ENCODE measurements at places on chromosomes 5 and 9.

- no peak for DNase-seq
Measured at GRCh38 chr5:6432206-6432605, 16.5 kb upstream of the UBE2QL1 start.

DNA sequence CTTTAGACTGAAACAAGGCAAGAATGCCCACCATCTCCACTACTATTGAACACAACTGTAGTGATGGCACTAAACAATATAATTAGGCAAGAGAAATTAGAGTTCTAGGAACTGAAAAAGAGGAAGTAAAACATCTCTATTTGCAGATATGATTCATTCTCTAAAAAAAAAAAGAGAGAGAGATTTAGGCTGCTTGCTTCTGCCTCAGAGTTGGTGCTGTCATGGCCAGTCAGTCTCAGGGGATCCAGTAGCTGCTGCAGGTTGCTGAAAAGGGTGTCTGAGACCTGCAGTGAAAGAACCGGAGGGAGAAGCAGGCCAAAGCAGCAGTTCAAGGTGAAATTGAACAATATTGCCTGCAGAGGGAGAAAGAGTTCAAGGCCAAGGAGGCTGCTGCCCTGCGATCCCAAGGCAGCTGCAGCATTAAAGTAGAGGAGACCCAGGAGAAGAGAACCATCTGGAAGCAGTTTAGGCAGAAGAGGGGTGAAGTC, 72.5 kb downstream of the AP3B1 start:
- no peak for DNase-seq

- no peak for DNase-seq
Measured at GRCh38 chr5:23208959-23209431, 298.4 kb upstream of the PRDM9 start.

- DNase-seq: no peak
Measured at GRCh38 chr5:132434416-132435286, 55.9 kb downstream of the IRF1 start.

GRCh38 chr5:177446200-177447065, at the start of gene PRR7:
Gene PRR7, plus strand, starts transcription at chr5:177446814. Its CDS starts 8,254 bp downstream, at chr5:177455068.
- DNase-seq: no peak

DNA sequence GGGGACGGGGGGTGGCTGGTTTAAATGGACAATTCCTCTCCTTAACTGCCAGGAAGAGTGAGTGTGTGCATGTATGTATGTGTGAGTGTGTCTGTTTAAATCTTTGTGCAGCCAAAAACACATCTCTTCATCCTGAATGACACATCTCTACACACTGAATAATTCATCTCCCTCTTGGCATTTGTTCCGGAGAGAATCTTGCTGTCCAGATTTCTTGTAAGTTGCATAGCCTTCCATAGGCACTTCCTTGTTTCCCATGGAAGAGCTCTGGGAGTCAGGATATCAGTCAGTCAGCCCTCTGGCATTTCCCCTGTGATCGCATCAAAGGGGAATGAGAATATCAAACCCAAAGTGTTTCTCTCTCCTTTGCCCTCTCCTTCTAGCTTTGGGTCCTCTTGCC, 74.7 kb downstream of the WWC1 start:
- DNase-seq: no peak

DNA sequence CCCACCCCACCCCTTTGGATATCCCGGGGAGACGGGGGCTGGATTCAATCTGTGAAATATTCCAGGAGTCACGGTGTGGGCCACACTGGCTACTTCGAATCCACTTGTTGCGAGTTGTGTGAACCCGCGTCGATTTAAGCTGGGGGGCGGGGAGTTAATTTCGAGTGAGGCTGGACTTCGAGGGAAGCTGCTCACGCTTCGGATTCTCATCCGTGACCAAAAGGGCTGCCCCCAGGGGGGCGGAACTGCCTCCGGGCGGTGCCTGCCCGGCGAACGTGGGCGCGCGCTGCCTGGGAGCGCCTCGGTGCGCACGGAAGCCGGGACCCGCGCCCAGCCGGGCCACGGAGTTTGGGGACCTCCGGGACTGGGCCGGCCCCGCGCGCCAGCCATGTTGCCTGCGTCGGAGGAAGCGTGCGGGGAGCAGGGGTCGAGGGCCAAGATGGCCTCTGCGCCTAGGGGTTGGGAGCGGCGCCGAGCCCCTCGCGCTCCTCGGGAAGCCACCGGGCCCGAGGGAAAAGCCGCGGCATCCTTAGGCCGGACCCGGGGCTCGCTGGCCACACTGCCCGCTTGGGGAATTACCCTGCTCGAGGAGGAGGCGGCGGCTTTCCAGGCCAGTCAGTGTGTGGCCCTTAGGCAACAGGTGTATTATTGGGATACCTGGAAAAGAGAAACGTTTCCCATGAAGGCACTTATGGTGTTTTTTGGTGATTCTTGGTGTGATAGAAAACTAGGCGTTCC, 975 bp downstream of the OCLN start:
- DNase-seq: no peak

DNA sequence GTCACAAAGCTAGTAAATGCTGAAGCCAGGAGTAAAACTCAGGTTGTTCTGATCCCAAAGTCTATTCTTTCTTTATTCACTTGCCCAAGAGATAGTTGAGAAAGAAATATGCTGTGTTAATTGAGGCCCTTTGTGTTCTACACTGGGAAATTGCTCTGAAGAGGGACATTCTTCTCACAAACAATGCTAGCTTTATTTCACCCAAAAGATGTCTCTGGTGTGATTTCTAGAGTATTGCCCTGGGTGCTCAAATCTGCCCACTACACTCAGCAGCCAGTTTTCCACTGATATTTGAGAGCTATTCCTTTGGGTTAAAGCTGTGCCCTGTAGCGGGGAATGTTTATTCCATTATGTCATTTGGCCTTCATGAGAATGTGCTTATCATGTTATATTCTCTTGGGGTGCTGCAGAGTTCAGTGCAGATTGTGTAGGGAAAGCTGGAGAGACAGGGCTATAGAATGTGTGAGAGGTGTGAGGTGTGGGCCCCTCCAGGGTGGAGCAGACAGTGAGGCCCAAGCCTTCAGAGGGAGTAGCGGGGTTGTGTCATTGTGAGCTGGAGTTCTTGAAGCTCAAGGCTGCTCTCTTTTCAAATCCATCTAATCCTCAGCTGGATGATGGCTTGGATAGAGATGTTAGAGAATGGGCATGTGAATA, 21.0 kb upstream of the C5orf63 start:
- DNase-seq: no peak

GRCh38 chr9:81632599-81632998, 56.7 kb downstream of the TLE1 start:
- no peak for DNase-seq

DNA sequence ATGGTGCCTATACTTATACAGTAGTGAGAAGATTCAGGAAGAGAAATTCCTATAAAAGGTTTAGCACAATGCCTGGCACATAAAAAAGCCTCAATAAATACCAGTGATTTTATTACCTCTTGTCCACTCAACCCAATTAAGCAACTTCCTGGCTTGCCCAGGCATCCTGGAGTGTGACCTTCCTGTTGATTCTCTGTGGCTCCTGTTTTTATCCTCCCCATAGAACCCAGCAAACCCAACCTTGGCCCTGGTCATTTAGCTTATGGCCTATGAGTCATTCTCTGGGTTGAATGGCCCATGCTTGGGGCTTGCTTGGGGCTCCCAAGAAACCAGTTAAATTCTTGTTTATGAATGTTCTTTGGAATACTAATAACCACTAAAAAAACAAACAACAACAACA, 21.4 kb upstream of the SPARC start:
- no peak for DNase-seq

GRCh38 chr9:104872656-104873488, 55.1 kb downstream of the ABCA1 start:
- DNase-seq: no peak

- no peak for DNase-seq
Measured at GRCh38 chr5:135218790-135219568, 180.1 kb downstream of the MACROH2A1 start.

- DNase-seq: no peak
Measured at GRCh38 chr9:96498796-96499195, 48.8 kb downstream of the HABP4 start.

DNA sequence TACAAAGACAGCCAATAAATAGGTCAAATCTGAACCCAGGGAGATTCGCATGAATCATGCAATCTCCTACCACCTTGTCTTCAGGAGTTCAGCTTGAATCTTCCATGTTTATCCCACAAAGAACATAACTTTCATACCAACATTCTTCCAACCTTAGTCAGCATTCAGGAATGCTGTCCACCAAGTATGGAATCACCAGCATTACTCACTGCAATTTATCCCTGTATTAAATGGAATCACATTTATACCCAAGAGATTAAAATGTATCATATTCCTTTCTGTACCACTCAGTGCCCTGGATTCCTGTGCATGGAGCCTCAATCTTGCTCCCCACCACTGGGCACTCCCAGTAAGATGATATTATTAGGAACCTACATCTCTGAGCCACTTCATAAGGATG, 162.6 kb downstream of the GLIS3 start:
- no peak for DNase-seq

- DNase-seq: peak; percentile 67
Measured at GRCh38 chr9:122498883-122499288, 11.7 kb upstream of the OR1J2 start.

GRCh38 chr5:123964884-123965283, 452.9 kb downstream of the CSNK1G3 start:
- DNase-seq: no peak

- no peak for DNase-seq
Measured at GRCh38 chr9:5436441-5436840, 1.3 kb downstream of the PLGRKT start.

DNA sequence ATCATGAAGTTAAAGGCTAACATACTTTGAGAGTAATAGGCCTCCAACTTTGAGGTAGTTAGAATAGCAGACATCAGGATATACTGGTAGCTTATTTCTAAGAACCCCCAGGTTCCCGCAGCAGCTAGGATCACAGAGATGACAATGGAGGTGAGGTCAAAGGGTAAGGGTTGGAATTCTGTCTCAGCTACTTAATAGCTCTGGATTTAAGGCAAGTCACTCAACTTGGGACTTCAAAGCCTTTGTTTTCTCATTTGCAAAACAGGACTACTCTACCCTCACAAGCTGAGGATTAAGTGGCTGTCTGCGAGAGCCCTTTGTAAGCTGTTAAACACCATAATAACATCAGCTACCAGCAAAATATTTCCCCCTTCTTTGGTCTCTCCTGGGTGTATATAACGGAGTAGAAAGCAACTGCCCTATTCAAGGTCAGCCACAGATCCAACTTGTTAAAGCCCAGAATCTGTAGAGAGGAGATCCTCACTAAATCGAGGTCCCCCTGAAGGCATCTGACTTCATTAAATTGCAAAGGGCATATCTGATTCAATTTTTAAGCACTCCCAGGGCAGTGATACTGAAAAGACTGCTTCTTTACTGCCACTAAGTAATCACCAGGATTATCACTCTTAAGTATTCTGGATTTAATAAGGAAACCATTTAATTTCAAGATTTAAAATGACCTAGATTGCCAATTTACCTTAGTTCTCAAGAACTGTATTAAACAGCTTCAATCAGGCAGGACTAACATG, 104.7 kb downstream of the DCP2 start:
- DNase-seq: no peak

DNA sequence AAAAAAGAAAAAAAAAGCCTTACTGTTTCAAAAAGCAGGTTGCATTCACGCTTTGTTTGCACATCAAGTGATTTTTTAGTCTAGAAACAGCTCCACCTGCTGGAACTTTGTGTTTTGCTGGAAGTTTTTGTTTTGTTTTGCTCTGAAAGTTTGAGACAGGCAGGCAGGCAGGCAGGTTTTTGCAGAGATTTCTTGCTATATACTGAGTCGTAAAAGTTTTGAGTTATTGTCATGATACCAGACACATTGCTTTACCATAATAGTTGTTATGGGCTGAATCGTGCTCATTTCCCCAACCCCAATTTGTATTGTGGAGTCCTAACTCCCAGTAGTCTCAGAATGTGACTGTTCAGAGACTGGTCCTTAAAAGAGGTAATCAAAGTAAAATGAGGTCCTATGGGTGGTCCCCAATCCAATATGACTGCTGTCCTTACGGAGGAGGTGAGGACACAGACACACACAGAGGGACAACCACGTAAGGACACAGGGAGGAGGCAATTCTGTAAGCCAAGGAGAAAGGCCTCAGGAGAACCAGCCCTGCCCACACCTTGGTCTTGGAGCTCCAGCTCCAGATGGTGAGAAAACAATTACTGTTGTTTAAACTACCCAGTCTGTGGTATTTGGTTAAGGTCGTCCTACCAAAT, 20.9 kb downstream of the OR2Y1 start:
- DNase-seq: no peak

DNA sequence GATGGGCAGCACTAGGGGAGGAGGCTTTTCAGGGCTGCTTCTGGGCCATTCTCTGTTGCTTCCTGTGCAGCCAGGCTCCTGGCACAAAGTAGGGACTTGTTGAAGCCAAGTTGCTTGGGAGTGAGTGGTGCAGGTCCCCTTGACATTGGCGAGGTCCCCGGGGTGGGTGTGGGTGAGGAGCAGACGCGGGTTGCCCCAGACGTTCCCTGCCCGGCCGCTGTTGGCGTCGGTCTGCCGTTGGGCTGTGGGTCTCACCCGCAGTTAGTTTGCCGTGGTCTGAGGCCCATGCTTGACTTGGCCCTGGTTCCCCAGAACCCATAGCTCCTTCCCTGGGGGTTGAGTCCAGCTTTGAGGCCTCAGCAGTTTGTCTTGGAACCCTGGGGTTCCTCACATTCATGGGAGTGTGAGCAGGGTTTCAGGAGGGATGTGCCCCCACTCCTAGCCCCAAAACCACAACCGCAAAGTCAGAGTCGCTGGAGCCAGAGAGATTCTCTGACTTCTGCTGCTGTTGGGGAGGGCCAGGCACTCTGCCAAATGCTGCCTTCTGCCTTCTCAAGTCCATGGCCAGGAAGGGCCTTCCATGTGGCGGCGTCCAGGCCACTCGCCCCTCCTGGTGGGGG, 77.5 kb downstream of the RXRA start:
- DNase-seq: peak; percentile 49

DNA sequence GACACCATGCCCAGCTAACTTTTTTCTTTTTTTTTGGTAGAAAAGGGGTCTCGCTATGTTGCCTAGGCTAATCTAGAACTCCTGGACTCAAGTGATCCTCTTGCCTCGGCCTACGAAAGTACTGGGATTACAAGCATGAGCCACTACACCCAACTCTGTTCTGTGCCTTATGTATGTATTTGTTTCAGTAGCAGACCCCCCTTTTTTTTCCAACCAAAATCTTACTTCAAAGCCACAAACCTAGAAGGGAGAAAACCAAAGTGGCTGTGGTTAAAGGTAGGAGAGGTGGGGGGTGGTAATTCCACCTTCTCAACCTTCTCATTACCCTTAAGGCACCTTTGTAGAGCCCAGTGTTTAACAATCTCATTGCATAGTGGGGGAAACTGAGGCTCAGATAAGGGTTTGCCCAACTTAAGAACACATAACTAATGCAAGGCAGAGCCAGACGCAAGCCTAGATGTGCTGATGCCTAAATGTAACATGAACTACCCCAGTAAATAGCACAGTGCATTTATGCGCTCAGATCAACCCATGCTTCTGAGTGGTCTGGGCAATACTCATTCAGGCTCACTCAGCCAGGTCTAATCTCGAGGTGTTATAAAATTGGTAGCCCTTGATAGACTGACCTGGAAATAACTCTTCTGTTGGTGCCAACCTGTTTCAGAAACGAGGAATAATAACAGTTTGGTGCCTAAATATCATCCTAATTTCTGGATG, 33.0 kb downstream of the ITK start:
- no peak for DNase-seq

Measured in breast epithelium (tissue), 4 donors.